ENCODE measurements at places on chromosomes 6 and 20. TPM values are rescaled to one million over a fixed set of nuclear protein-coding genes. Genes with fewer than 3 reads are reported as not detected.

The ARMH2 gene
- not detected for total RNA-seq

The ULBP2 gene
- 0.93 TPM for total RNA-seq

The TP53TG5 gene
- 0.80 TPM for total RNA-seq

The C6orf52 gene
- total RNA-seq = 1.5 TPM

The RAD21L1 gene
- not detected for total RNA-seq

The MUC21 gene
- not detected for total RNA-seq

The SAPCD1 gene
- total RNA-seq = not detected

The SYNJ2 gene
- total RNA-seq = 12.3 TPM

The PRKN gene
- total RNA-seq = 25.5 TPM

The NFATC2 gene
- 4.2 TPM for total RNA-seq

DNA sequence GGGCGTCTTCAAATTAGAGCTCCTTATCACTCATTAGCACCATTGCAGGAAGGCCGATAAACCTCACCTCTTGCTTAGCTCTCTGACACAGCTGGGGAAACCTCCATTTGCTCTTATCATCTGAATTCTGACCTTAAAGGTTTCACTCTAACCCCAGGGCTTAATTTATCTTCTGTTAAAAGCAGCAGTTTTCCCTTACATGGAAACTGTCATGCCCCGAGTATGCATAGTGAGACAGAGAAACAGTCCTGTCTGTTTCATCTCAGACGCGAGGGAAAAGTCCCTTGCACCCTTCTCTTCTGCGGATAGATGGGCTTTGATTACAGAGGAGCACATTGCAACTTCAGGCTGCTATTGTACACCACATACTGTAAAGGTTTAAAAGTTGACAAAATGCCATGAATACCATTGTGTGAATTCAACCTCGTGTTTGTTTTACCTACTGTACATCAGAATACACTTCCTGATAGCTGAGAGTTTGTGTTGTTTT is 191.5 kb upstream of the BMP2 start:
- no peak for DNase-seq

- no peak for DNase-seq
Measured at GRCh38 chr6:71524201-71524600, 235.6 kb downstream of the OGFRL1 start.

- DNase-seq = no peak
Measured at GRCh38 chr20:63898882-63899558, 4.1 kb downstream of the DNAJC5 start.

DNA sequence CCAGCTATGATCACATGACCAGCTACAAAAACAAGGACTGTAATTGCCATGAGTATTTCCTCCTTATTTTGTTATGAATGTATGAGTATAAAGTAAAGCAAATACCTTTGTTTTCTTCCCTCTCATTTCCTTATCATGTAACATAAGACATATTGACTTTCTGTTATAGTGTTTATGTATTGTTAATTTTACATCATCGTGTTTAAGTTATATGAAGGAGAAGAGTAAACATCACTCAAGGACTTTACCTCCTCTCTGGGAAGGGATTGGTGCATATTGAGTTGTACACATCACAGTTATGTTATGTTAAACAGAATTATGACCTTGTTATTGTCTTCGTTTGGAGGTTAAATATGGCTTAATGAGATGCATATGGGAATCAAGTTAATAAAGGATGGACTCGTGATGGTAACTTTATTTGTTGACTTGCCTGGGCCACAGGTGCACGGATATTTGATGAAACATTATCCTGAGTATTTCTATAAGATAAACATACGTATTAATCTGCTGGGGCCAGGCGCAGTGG is 57.3 kb upstream of the CNKSR3 start:
- DNase-seq = no peak

DNA sequence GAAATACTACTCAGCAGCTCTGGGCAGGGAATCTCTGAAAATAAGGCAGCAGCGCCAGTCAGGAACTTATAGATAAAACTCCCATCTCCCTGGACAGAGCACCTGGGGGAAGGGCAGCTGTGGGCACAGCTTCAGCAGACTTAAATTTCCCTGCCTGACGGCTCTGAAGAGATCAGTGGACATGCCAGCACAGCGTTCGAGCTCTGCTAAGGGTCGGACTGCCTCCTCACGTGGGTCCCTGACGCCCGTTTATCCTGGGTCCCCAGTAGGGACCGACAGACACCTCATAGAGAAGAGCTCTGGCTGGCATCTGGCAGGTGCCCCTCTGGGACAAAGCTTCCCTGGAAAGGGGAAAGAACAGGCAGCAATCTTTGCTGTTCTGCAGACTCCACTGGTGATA is 59.0 kb downstream of the COL21A1 start:
- DNase-seq = no peak

- no peak for DNase-seq
Measured at GRCh38 chr6:135994857-135995544, 143.5 kb downstream of the PDE7B start.

DNA sequence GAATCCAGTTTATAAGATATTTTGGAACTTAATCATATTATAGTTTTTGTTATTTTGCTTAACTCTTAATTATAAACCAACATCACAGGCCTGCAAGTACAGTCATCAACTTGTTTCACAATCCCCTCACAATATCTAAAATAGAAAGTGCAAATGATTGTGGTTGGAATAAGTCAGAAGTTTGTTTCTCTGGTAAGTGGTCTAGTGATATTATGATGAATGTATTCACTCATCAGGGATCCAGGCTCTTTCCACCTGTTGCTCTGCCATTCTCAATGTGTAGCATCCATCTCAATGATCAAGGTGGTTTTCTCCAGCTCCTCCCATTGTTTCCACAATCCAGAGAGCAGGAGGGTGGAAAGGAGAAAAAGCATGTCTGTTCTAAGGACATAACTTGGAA is 54.2 kb downstream of the OPN5 start:
- no peak for DNase-seq

DNA sequence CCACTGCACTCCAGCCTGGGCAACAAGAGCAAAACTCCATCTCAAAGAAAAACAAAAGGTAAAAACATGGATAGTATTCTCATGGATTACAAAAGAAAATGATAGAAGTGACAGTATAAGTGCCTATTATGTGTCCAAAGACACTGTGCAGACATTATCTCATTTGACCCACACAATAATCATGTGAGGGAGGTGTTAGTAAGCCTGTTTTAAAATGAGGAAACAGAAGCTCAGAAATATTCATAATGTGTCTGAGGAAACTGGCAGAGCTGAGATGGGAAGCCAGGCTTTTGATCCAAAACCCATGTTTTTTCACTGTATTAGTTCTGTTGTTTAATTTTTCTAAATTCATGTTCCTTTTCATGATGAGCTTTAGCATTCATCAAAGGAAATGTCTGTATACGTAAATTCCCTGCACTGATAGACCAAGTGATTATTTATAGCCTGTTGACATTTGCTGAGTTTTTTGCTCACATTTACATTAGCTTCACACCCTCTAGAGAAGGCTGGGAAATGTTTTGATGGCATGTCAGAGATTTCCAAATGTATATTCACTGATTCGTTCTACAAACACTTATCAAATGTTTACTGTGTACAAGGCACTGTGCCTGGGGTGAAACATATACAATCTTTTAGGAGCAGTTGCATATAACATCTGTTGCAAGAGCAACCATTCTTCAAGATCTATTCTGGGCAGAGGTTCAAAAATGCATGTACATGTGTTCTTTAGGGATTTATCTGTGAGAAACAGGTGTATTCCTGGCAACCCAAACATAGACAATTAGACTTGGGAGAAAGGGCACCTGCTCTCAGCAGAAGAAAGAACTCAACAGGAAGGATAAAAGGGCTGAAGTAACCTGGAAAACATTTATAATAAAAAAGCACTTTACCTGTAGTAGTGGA is 331.5 kb downstream of the SAMD5 start:
- no peak for DNase-seq

DNA sequence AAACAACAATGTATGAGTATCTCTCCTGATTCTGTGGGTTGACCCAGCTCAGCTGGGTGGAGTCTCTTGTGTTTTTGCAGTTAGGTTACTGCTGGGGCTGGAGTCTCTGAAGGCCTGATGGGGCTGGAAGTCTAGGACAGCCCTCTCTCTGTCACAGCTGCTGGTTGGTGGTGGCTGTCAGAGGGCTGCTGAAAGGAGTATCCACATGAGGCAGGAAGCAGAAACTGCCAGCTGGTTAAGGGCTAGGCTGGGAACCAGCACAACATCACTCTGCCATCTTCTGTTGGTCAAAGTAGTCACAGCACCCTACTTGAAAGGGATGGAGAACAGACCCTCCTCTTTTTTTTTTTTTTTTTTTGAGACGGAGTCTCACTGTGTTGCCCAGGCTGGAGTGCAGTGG is 10.0 kb upstream of the PACSIN1 start:
- DNase-seq = no peak

- no peak for DNase-seq
Measured at GRCh38 chr6:135002974-135003703, 51.5 kb downstream of the HBS1L start.

GRCh38 chr20:11890331-11891076 is 27.2 kb upstream of the BTBD3 start:
- DNase-seq = peak; percentile 90

DNA sequence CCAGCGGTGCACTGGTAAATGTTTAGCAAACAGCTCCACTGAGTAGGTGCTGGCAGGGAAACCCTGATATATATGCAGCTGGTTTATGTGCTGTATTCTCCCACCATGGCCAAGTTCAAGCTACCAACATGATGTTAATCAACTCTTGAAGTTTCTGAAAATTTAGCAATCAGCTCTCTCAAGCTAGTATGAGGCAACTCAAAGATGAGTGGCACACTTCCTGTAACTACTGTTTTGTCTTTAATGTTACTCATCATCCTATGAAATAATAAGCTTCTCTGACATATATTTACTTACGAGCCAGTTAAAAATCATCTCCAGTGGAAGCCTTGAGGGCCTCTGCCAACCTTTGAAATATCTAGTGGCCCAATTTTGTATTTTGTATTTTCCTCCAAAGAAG is 54.7 kb downstream of the TRMT6 start:
- no peak for DNase-seq

DNA sequence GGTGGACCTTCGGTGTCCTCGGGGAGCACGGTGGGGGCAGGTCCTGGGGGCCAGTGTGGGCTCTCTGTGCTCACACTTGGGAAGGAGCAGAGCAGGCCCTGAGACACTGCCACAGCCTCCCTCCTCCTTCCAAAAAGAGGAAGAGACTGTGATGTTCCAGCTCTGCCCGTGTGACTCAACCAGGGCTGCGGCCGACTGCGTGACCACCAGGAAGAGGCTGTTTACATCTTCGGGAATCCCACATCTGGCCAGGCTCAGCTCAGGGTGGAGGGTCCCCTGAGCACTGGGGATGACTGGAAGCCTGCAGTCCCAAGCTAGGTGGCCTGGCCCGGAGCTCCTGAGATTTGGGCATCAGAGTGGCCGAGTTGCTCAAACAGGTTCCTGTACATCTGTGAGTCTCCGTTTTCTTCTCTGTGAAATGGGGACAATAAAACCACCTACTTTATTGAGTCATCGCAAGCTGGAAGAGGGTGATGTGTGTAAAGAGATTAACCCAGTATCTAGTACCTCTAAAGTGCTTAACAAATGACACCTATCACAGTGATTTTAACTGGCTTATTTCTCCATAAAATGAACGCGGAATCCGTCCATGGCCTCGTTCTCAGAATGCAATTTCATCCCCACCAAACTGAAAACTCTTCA is 242.1 kb downstream of the DLL1 start:
- no peak for DNase-seq

DNA sequence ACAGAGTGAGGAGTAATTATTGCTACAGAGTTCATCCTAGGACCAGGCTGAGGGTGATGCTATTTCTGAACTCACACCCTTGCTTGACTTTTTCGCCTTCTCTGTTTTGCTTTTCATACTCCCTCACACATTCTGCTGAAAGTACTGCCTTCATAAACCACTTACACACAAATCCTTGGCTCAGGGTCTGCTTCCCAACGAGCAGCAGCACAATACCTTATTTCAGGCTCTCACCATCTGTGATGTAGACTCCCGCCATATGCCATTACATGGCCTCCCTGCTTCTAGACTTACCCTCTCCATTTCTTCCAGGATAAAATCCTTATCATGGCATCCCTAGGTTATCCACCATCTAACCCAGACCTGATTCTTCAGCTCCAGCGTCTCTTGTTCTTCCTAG is 321.3 kb upstream of the SPTLC3 start:
- no peak for DNase-seq

- no peak for DNase-seq
Measured at GRCh38 chr20:56447227-56447626, 21.2 kb upstream of the RTF2 start.

GRCh38 chr20:17533396-17533795 is 2.2 kb upstream of the BFSP1 start:
- no peak for DNase-seq

DNA sequence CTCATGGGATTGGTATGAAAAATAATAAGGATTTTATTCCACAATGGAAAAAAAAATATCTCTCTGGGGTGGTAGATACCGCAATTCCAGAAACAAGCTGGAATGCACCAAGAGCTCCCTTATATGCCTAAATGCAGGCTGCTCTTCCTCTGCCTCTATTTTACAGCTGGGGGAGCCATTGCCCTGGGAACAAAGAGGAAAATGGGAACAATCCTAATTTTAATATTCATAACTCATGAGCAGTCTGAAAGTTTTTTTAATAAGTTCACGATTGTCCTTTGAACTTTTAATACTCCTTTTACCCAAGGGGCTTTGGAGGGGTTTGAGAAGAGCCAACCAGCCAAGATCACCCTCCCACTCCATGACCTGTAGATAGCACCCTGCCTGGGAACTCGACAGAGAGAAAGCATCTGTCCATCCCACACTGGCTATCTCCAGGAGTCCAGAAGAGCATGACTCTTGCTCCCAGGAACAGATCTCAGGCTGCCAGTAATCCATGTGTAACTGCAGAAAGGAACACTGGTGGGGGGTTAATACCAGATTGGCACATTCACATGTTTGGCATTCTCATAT is 74.7 kb downstream of the CD83 start:
- DNase-seq = no peak

DNA sequence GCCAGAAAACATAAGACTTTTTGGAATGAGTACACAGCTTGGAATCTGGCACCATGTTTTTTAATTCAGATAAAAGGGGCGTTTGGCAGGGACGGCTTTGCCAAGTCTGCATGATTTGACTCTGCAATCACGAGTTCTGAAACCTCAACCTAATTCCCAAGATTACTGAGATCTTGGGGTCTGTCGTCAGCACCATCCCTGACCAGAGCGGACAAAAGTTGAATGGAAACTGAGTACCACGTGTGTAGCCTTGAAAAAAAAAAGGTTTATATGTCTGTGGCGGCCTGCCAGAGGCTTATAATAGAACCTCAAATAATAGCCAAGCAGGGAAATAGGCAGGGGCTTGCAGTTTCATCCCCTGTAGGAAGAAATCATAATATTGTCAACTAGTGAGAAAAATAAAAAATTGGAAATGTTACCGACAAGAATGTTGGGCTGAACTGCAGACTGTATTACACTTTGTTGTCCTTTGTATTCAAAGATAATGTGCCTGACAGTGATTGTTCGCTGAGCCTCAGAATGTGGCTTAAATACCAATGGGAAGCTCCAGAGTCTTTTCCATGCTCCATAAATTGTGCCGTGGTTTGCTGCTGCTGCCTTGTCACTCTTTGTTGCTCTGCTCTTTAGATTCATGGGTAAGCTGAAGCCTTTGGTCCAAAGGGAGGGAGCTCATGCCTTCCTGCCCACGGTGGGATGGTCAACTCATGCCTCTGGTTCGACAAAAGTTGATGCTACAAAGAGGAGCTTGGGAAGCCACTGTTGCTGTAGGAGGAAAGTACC is 118.8 kb upstream of the ARID1B start:
- DNase-seq = no peak

Measured in left ventricle myocardium inferior (tissue), 1 donor.